T47D (cell line): ENCODE measurements at places on chromosomes 5 and 9.

DNA sequence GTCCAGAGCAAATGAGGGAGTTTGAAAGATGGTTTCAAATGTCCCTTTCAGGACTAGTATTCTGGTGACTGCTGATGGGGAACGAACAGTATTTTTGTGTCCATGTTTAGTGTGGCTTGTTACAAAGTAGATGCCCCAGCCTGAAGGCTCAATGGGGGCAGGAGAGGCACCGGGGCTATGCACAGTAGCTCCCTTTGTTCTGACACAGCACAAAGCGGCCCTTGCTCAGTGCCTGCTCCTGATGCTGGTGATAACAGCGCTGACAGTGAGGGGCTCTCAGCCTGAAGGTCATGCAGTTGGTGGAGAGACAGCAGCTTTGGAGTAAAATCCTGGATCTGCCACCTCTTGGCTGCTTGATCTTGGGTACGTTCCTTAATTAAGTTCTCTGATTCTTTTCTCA lies 188.9 kb downstream of the SLIT3 start:
- DNase-seq, result no peak

- DNase-seq, result no peak
Measured at GRCh38 chr5:93179466-93179865, 401.6 kb downstream of the NR2F1-AS1 start.

GRCh38 chr9:136481558-136481957 lies 1.3 kb downstream of the SEC16A start:
- no peak for DNase-seq

- no peak for DNase-seq
Measured at GRCh38 chr9:98541684-98542230, 167.0 kb downstream of the GABBR2 start.

GRCh38 chr9:132487351-132487791 lies 77.4 kb downstream of the CFAP77 start:
- DNase-seq, result no peak
